ENCODE measurements at places on chromosomes 16 and 17.
A peak's percentile ranks its signal among the peaks of the same experiment; 100 is the strongest.

DNA sequence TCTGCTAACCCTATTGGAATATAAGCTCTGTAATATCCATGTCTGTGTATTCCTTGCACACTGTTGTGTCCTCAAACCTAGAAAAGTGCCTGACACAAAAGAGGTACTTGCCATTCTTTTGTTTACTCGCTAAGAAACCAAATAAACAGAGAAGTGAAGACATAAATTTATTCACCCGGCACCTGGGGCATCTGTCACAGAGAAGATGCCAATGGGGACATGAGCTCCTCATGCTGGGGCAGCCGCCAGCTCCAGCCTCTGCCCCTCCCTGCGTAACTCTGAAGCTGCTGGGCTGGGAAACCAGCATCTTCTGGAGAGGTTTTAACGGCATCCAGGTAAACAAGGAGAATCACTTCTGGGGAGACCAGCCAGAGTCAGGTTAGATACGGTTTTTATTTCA is 15.1 kb upstream of the CDRT4 start:
- DNase-seq, result no peak

GRCh38 chr17:6936370-6937028 is 59.4 kb upstream of the ALOX12 start:
- no peak for DNase-seq

- DNase-seq, result no peak
Measured at GRCh38 chr16:85613604-85614337, 649 bp downstream of the GSE1 start.

- no peak for DNase-seq
Measured at GRCh38 chr16:79468121-79468552, 132.4 kb downstream of the MAF start.

GRCh38 chr17:34781071-34781470 is 180.2 kb downstream of the CCT6B start:
- DNase-seq, result no peak

DNA sequence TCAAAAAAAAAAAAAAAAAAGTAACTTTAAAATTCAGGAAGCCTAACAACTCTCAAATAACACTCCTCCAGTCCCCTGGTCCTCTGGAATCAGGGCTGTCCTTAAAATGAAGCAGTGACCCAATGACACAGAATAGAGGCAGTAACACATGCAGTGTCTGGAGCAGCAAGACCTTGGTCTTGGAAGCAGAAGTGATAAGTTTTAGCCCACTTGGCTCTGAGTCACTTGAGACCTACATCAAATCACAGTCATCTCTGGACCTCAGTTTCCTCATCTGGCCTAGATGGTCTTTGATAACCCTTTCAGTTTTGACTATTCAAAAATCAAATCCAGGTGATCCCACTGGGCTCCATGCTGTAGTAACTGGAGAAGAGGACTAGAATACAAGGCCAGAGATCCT is 39.0 kb downstream of the LYRM1 start:
- DNase-seq, result no peak

GRCh38 chr16:57112403-57113041 is 20.1 kb downstream of the CPNE2 start:
- no peak for DNase-seq

GRCh38 chr17:50538549-50539410 is 6.2 kb downstream of the EPN3 start:
- DNase-seq, result no peak

- no peak for DNase-seq
Measured at GRCh38 chr17:37598145-37598544, 11.1 kb downstream of the SYNRG start.

GRCh38 chr17:13030459-13031300 is 12.9 kb upstream of the ELAC2 start:
- DNase-seq, result peak; percentile 60

DNA sequence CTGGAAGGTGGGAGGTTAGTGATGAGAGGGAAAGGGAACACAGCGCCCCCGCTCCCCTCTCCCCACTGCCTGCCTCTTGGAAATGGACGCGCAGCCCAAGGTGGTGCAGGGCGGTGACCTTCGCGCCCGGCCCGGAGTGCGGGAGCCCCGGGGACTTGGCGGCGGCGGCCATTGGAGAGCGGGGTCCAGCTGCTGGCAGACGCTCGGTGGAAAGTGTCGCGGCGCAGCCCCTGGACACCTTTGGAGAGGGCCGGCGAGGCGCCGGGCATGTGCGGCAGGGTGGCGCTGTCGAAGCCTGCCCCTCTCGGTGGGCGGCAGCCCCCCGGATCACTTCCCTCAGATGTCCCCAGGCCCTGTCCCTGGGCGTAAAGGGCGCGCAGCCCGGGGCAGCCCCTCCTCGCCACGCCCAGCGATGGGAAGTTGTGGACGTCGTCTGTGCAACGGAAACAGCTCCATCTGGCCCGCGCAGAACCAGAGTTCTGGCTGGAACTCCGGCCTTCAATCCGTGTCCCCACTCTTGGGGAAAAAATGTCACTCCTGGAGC is 16.7 kb downstream of the SALL1 start:
- DNase-seq, result no peak

- DNase-seq, result no peak
Measured at GRCh38 chr16:78866521-78866920, 734.0 kb downstream of the MAF start.

DNA sequence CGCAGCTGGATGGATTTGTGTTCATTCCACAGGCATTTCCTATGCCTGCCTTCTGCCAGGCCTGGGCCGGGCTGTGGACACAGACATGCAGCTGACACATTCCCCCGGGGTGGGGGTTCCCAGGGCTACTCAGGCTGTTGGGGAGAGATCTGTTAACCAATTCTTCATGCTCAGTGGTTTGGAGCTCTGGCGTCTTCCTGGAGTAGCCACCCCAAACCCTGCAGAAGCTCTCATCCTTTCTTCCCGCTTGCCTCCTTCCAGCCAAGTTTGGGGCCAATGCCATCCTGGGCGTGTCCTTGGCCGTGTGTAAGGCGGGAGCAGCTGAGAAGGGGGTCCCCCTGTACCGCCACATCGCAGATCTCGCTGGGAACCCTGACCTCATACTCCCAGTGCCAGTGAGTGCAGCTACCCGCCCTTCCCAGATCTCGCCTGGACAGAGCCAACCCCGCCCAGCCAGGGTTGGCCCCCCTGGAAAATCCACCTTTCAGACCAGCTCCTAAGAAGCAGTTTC is 2.6 kb downstream of the ENO3 start:
- DNase-seq, result no peak

- DNase-seq, result no peak
Measured at GRCh38 chr16:55444754-55445485, 34.1 kb upstream of the MMP2 start.

All from stimulated activated CD4-positive, alpha-beta T cell treated with anti-CD3 and anti-CD28 coated beads, Interleukin-4, amount 100 ng/mL, for 24 hours (primary cell).